Sigmoid colon (tissue), 7 donors: ENCODE measurements at places on chromosomes 2 and 18. TPM values are rescaled to one million over a fixed set of nuclear protein-coding genes. Genes with fewer than 3 reads are reported as not detected.

GRCh38 chr2:88195246-88195645, 25.1 kb downstream of the THNSL2 start:
- H3K36me3 ChIP-seq, result no peaks in the 10 kb centered on the region
- H3K4me3 ChIP-seq, result no peak overlapping the region
- no peak for DNase-seq

- H3K4me3 ChIP-seq, result no peak overlapping the region
- H3K27ac ChIP-seq, result no peak overlapping the region
- no peaks in the 10 kb centered on the region for H3K27me3 ChIP-seq
- H3K36me3 ChIP-seq, result no peaks in the 10 kb centered on the region
- no peak for DNase-seq
- H3K4me1 ChIP-seq, result peaks cover 20% of the 10 kb centered on the region
Observed at GRCh38 chr18:41391616-41392595, 563.1 kb upstream of the PIK3C3 start.

- H3K4me3 ChIP-seq, result no peak overlapping the region
- no peak overlapping the region for H3K27ac ChIP-seq
- no peaks in the 10 kb centered on the region for H3K36me3 ChIP-seq
- no peak for DNase-seq
- peaks cover 34% of the 10 kb centered on the region for H3K4me1 ChIP-seq
Observed at GRCh38 chr2:99624677-99625076, 134.9 kb upstream of the REV1 start.

GRCh38 chr18:65025756-65026155, 725.1 kb upstream of the CDH7 start:
- H3K27me3 ChIP-seq, result no peaks in the 10 kb centered on the region
- H3K4me1 ChIP-seq, result no peaks in the 10 kb centered on the region
- DNase-seq, result no peak
- H3K4me3 ChIP-seq, result no peak overlapping the region
- H3K27ac ChIP-seq, result no peak overlapping the region

DNA sequence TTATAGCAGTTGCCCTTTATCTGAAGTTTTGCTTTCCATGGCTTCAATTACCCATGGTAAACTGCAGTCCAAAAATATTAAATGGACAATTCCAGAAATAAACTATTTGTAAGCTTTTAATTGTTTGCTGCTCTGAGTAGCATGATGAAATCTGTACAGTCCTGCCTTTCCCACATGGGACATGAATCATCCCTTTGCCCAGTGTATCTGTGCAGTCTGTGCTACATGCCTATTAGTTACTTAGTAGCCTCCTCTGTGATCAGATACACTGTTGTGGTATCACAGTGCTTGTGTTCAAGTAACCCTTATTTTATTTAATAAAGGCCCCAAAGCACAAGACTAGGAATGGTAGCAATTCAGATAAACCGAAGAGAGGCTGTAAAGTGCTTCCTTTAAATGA, 810.6 kb upstream of the PIK3C3 start:
- no peaks in the 10 kb centered on the region for H3K36me3 ChIP-seq
- H3K27ac ChIP-seq, result no peak overlapping the region
- H3K27me3 ChIP-seq, result no peaks in the 10 kb centered on the region
- no peak for DNase-seq

DNA sequence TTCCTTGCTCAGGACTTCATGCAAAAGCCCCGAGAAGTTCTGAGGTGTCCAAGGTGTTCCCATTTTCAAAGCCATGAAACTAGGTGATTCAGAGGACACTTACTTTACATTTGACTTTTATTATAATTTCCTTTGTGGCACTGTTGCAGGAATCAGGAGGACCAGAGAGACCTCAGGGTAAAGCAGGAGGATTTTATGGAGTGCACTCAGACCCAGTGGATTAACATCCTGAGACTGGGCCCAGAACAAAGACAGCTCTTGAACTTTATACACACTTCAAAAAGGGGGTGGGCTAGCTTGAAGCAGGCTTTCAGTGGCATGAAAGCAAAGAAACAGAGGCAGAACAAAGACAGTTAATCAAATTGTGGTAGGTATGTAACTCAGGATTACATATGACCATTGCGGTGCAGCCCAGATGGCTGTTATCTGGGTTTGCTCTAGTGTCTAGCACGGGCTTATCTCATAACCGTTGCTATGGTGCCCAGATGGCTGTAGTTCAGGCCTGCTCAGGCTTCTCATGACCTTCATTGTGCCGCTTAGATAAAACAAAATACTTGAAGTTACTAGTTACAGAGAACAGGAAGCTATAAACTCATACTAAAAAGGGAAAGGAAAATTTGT, 39.4 kb downstream of the TMEM182 start:
- H3K4me1 ChIP-seq, result no peaks in the 10 kb centered on the region
- no peak overlapping the region for H3K4me3 ChIP-seq
- no peaks in the 10 kb centered on the region for H3K27me3 ChIP-seq
- no peak for DNase-seq
- no peak overlapping the region for H3K27ac ChIP-seq
- no peaks in the 10 kb centered on the region for H3K36me3 ChIP-seq

DNA sequence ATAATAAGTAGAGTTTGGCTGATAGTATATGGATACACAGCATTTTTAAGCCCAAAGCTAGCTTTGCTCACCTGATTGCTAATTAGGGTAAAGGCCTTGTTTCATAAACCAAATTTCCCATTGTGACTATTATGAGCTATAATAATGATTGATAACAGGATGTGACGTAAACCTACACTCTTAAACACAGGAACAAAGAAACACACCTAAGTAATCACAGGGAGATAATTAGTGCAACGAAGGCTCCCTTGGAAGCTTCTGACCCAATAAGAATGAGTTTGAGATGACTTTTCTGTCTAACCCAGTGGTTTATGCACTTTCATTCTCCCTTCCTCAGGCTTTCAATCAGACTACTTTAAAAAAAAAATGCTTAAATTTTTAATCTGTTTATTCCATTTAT, 683.2 kb downstream of the SATB2 start:
- no peaks in the 10 kb centered on the region for H3K4me1 ChIP-seq
- no peak overlapping the region for H3K4me3 ChIP-seq
- H3K36me3 ChIP-seq, result no peaks in the 10 kb centered on the region
- H3K27ac ChIP-seq, result no peak overlapping the region

The LOXHD1 gene
- total RNA-seq, result 0.27 TPM
